ENCODE measurements at places on chromosomes 4 and X.

DNA sequence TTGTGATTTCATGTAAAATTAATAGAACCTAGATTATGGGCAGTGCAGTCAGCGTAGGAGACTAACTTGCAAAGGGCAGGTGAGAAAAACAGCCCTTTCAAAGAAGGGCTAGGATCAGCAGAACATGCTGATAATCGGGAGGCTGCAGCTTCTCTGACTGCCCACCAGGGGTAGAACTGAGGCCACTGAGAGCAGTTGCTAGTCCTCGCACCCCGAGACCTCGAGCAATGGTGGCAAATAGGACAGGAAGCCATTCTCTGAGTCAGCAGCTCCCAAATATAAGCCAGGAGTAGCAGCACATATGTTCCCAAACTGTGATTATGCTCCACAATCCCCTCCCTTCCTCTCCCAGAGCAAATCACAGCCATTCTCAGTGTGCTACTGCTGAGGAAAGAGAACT lies 186.5 kb downstream of the MSL3 start:
- no peak for DNase-seq

DNA sequence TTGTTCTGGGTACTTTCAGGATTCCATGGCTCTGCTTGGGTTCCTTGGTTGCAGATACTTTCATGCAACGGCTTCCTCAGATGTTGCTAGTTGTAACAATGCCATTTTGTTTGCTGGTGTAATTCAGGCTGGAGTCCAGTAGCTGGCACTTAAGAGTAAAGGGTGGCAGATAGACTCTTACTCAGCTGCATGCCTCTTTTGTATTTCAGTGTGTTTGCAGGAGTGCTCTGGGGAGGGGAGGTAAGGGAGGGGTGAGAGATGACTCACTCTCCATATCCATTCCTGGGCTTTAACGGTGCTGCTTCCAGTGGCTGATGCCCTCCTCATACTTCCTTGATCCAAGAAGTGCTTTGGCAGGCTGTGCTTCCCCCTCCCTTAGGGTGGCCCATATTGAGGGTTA lies 155.2 kb downstream of the ZNF330 start:
- DNase-seq: no peak

GRCh38 chr4:172553216-172553615 lies 615.4 kb upstream of the GALNT7 start:
- no peak for DNase-seq

- no peak for DNase-seq
These were observed 35.4 kb upstream of the CRMP1 start for GRCh38 chr4:5928274-5928673.

GRCh38 chrX:15564981-15565579 lies 35.7 kb downstream of the ACE2 start:
- DNase-seq: no peak

DNA sequence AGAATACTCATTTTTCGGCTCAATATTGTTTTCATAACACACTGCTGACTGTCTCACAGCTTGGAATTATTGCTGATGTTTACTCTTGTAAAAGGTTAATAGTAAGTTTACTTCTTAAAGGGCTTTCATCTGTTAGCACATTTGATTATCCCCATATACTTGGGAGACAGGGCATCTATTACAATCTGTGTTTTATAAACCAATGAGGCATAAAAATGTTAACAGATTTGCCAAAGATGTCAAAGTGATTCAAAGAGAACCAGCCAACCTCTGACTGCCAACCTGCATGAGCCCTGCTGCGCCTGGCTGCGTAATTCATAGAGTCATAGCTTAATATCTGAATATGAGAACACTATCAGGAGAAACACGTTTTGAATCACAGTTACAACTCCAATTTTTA lies 665.6 kb downstream of the TRIML1 start:
- no peak for DNase-seq

DNA sequence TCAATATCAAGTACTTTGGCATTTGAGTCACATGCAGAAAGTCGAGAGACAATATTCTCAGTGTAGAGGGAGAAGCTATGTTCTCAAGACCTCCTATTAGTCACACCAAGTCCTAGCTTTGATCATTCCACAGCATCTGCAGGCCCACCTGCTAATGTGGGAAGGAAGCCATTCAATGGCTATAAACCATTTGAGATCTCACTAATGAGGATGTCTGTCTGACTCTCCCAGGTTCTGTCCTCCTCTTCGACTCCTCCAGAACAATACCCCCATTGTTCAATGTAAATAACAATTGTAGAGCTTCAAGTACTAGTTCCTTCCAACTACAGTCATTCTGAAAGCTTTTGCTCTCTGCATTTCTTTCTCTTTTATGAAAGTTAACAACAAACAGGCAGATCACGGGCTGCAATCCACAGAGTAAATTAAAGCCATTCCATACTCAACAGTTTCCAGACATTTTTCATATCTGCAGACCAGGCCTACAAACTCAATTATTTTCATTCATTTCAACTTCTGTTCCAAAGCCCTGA lies 140.2 kb upstream of the EDNRA start:
- DNase-seq: no peak

GRCh38 chr4:144557404-144557803 lies 88.6 kb upstream of the HHIP start:
- DNase-seq: no peak

DNA sequence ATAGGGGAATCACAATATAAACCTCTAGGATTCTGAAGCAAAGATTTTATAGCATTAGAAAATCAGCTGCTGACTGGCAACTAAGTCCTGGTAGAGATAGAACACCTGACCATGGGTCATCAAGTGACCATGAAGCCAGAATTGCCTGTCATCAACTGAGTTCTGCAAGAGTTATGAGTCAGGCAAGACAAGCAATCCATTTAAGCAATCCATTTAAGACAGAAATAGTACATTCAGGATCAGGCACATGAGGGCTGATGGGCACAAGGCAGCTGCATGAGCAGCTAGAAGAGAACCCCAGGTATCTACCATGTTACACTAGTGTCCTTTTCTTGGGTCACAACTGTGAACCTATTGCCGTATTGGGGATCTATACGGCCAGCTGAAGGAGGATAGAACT lies 98.9 kb downstream of the SPRY1 start:
- DNase-seq: no peak

DNA sequence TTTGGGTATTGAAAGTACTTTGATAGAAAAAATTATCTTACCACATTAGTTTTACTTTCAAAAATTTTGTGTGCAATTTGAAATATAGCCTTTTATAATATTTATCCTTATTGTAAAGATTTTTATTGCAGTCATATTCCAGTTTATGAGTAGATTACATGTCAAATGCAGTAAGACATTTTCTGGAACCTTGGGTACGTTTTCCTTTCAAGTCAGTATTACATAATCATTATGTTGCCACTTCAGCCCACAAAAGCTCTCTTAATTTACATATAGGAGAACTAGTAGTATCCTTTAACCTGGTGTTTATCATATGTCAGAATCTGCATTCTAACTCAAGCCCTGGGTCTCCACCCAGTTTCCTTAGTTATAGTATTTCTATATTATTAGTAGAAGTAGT lies 98.5 kb downstream of the CENPC start:
- no peak for DNase-seq

GRCh38 chr4:112183252-112183651 lies 38.0 kb downstream of the FAM241A start:
- no peak for DNase-seq

- no peak for DNase-seq
These were observed 48.3 kb downstream of the RAB33B start for GRCh38 chr4:139501927-139502899.

GRCh38 chr4:140112576-140112975 lies 41.4 kb downstream of the MAML3 start:
- no peak for DNase-seq

- no peak for DNase-seq
These were observed 61.3 kb upstream of the MXRA5 start for GRCh38 chrX:3407781-3408180.

GRCh38 chrX:57771689-57772088 lies 91.6 kb upstream of the NLRP2B start:
- no peak for DNase-seq

DNA sequence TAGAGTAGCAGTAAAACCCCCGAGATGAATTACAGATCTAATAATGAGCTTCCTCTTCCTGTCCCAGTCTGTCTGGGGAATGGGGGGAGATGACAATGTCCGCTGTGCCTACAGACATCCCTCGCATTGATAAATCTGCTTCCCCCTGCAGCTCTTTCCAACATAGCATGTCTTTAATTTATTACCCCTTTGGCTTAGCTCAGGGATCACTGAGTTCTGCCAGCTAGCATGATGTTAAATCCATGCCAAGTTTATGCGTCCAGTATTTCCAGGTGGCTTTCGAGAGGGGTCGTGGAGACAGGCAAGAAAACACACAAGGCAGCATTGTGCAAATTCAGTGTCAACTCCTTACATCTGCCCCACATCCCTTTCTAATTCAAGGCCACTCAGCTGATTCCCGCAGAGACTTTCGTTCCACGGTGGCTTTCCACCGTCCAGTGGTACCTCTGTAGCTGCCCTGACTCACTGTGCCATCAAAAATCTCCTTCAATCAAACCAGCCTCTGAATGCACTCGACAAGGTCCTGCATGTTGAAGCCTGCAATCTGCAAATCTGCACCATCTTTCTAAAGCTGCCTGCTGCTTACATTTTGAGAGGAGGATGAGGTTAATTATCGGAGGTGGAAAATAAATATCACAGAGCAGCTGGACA lies 75.1 kb downstream of the MXRA5 start:
- DNase-seq: no peak

GRCh38 chr4:74365761-74366160 lies 816 bp downstream of the EREG start:
- no peak for DNase-seq

GRCh38 chr4:122798101-122798500 lies 28.5 kb upstream of the FGF2 start:
- no peak for DNase-seq

- no peak for DNase-seq
These were observed 502.1 kb upstream of the IGFBP7 start for GRCh38 chr4:57612279-57612678.

- DNase-seq: no peak
These were observed 267.0 kb downstream of the FRMPD4 start for GRCh38 chrX:12405306-12405705.

- DNase-seq: no peak
These were observed 260.9 kb upstream of the RPS6KA3 start for GRCh38 chrX:20527558-20528011.

DNA sequence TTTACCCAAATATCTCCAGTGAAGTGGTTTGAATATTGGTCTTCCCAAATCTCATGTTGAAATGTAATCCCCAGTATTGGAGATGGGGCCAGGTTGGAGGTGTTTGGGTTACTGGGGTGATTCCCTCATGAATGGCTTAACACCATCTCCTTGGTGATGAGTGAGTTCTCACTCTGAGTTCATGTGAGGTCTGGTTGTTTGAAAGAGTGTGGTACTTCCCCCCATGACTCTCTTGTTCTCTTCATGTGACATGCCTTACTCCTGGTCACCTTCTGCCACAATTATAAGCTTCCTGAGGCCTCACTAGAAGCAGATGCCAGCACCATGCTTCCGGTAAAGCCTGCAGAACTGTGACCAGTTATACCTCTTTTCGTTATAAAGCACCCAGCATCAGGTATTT lies 32.9 kb upstream of the OTUD4 start:
- no peak for DNase-seq

DNA sequence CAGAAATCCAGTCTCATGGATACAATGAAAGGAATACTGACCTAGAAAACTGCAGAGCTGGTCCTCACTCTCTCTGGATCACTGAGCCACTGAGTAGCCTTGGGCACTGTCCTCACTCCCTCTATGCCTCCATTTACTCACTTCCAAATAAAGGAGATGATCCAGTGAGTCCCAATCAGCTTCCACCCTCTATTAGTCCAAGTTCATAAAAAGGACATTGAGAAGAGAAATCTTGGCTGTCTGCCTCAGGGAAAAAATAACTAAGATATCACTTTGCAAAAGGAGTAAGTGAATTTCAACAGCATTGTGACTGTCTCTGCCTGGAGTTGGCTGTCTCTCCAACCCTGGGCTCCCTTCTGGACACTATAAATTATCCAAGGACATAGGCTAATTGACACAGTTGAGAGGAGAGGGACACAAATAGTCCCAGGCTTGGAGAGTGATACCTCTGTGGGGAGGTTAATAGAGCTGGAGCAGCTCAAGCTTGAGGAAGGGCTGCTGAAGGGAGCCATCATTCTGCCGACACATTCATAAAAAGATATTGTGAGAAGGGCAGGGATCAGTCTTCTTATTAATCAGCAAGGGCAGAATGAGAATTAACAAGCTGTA lies 572.3 kb downstream of the RAB28 start:
- no peak for DNase-seq

- no peak for DNase-seq
These were observed 33.7 kb upstream of the MSL3 start for GRCh38 chrX:11724122-11725017.

- DNase-seq: no peak
These were observed 1060.6 kb upstream of the GRID2 start for GRCh38 chr4:91243132-91243531.

GRCh38 chr4:14084598-14084997 lies 457.1 kb upstream of the BOD1L1 start:
- no peak for DNase-seq

DNA sequence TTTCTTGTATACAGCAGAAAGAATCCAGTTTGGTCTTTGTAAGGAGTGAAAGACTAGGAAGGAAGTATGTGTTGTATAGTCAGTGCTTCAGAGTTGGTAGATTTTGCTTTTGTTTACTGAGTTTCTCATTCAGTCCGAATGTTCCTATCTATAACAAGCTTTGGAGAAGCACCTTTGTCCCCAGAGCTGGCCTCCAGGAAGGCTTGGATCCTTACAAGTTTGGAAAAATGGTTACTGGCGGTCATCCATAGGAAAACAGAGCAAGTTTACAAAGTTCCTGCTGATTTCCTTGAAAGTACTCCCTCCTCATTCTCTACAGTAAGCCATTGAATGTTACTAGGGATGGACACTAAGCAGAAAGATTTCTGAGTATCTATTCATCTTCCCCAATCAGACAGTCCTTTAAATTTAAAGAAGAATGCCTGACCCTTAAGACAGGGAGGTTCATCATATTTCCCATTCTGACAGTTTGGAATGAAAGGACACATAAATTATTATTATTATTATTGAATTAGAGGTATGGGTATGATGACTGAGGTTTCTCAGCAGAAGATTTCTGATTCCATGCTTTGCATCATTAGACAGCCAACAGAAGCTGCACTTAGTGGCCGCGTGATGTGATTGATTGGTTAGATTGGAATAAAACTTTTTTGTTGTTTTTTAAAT lies 35.8 kb downstream of the FAT4 start:
- DNase-seq: no peak

DNA sequence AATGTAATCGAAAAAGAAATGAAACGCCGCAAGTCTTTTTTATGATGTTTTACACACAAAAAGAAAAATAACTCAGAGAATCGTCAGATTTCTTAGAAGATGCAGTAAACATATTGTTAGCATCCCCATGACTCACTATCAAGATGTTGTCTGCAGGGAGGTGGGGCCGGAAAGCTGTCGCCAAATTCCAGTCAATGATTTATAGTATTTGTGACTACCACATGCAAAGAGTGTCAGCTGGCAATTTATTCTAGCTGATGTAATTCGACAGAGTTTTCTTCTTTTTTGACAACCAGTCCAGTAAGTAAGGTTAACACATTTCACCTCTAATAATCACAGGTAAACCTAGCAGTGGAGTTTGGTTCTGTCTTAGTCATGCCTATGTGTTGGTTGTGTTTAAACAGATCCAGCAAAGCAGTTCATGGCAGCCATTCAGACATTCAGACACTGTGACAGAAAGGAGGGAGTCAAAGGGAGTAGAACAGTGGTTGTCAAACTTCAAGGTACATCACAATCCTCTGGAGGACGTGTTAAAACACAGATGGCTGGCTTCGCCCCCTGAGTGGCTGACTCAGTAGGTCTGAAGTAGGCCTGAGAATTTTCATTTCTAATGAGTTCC lies 19.8 kb upstream of the PPP1R2C start:
- no peak for DNase-seq
